GM10248 (cell line): ENCODE measurements at places on chromosomes 1 and 21.

- DNase-seq: no peak
These were observed 5.5 kb upstream of the RNF11 start for GRCh38 chr1:51230501-51231078.

DNA sequence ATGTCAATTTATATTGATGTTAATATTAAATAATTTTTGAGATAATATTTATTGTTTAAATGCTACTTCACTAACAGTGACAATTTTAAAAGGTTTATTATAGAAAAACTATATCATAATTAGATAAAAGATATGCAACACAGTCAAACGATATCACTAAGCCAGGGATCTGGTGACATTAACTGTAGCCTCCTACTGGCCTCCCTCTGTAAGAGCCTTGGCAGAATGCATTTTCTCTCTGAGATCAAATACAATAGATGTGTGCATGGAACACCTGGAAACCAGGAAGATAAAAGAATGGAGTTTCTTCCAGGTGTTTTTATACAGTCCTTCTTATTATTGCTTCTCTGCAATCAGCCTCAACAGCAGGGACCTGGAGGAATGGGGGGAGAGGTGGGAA, 1762.1 kb downstream of the BRINP3 start:
- DNase-seq: no peak

DNA sequence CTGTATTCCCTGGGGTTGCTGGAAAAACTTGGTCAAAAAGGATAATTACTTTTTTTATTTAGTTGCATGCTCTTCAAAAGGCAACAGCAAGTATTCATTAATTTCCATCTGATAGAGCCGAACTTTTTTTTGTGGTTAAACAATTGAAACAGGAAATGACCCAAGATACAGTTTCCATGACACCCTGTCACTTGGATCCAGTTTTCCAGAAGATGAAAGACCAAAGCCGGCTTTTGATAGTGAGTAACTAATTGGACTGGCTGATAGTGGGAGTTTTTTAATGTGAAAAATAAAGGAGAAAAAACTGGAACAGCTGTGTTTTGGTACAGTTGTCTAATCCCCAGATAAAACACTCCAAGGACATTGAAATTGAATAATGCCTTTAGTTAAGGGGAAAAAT, 33.0 kb downstream of the CACHD1 start:
- no peak for DNase-seq

DNA sequence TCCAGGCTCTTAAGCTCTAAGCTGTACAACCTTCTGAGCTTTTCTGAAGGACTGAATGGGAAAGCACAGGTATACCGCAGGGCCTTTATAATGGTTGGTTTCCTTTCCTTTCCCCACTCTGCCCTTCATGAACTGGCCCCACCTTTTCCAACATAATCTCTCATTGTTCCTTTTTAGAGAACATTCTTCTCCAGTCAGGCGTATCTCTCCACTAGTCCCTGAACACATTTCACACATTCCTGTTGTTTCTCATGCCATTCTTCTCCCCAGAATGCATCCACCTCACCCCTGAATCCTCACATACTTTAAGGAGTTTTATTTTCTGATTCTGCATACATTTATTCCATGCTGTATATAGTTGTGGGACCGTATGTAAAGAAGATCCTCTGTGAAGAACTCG, 41.3 kb downstream of the PGM1 start:
- DNase-seq: no peak

DNA sequence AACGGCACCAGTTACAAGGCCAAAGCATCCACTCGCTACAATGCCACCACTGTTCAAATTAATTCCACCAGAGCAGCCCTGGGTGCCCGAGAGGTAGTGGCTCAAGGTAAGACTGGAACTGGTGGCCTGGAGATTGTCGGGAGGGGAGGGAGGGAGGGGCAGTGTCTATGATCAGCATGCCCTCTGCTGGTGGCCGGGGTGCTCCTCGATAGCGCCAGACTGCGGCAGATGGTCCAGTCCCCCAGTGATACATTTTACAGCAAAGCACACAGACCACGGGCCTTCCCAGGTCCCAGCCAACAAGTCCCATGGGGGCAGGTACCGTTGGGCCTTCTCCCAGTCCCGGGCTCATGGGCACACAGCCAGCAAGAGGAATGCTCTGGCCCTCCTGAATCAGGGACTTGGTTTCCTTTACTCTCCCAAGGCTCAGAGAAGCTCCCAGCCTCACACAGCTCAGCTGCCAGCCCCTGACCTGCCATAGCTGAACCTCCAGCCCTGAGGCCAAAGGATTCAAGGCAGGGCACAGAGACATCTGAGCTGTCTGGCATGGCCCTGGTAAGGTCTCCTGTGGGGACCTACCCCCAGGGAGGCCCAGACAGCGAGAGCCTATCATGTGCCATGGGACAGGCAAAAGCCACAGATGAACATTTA, 15.3 kb downstream of the ACOT7 start:
- no peak for DNase-seq

DNA sequence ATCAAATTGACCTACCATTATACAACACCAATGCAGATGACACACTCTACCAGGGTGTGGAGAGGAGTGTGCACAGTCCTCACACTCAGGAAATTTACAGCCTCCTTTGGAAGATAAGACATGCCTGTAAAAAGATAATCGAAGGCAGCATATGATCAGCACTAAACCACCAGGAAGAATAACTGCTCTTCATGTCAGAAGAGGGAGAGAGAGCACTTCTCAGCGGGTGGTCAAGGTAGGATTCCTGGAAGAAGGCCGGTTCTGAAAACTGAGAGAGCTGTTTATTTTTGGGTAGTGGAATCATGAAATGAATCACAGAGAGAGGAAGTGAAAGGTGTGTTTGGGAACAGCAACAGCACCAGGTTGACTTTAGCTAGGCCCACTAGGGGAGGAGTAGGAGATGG, 14.0 kb upstream of the ZNF697 start:
- DNase-seq: peak; percentile 40

DNA sequence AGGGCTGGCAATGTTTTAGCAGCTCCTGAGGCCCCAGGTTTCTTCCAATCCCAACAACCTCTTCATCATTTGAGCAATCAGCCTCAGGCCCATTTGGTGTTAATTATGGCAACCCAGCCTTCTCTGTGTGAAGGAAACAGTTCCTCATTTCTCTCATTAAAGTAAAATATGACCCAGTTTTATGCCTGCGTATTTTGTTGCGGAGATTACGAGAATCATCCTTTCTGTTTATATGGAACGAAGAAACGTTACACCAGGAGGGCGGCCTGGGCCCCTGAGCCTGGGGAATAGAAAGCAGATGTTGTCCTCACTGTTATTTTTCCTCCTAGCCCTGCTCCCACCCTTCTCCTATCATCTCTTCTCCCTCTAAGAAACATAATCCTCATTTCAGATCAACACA, 332.2 kb upstream of the USP24 start:
- DNase-seq: no peak

GRCh38 chr1:36481771-36482723, 666 bp downstream of the CSF3R start:
- no peak for DNase-seq
